GM23338 (cell line): ENCODE measurements at places on chromosomes 1 and 21. TPM values are rescaled to one million over a fixed set of nuclear protein-coding genes. Genes with fewer than 3 reads are reported as not detected.

- no peak for DNase-seq
Measured at GRCh38 chr1:55447488-55447887, 232.3 kb upstream of the USP24 start.

DNA sequence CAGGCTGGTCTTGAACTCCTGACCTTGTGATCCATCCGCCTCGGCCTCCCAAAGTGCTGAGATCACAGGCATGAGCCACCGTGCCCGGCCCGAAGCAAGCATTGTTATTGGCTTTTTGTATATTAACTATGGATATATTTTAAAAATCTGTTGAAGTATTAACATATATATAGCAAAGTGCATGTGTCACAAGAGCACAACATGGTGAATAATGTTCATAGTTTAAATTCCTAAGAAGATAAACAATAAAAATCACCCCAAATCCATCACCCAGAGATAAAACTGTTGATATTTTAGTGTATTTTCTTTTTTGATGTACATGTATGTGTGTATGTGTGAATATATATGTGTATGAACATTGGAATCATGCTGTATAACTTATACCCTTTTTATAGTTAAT lies 9.1 kb upstream of the FOXE3 start:
- DNase-seq: no peak

GRCh38 chr1:167107456-167107855 lies 13.6 kb downstream of the STYXL2 start:
- no peak for DNase-seq

Gene SPRR4
- not detected in 2 replicates for total RNA-seq

- DNase-seq: no peak
Measured at GRCh38 chr1:78561856-78562255, 58.4 kb upstream of the IFI44L start.

Gene FCRL4
- total RNA-seq: not detected in 2 replicates

Gene TNNI3K
- total RNA-seq: not detected in 2 replicates

DNA sequence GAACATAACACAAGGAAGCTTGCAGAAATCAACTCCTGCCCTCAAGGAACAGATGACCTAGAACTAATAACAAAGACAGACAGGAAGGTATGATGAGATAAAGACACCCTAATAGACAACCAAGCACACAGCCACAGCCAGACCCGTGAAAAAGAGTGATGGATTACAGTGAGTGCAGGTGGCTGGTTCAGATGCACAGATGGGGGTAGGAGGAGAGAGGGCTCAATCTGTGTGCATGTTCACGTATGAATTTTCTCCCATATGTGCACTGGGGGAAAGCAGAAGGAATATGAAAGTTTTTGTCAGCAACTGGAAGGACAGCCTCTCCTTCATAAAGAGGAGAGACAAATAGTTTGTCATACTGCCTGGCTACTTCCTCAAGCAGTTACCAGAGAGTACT lies 367.1 kb downstream of the PBX1 start:
- no peak for DNase-seq

- DNase-seq: peak; percentile 90
Measured at GRCh38 chr1:40948741-40949443, 30.6 kb upstream of the CTPS1 start.

DNA sequence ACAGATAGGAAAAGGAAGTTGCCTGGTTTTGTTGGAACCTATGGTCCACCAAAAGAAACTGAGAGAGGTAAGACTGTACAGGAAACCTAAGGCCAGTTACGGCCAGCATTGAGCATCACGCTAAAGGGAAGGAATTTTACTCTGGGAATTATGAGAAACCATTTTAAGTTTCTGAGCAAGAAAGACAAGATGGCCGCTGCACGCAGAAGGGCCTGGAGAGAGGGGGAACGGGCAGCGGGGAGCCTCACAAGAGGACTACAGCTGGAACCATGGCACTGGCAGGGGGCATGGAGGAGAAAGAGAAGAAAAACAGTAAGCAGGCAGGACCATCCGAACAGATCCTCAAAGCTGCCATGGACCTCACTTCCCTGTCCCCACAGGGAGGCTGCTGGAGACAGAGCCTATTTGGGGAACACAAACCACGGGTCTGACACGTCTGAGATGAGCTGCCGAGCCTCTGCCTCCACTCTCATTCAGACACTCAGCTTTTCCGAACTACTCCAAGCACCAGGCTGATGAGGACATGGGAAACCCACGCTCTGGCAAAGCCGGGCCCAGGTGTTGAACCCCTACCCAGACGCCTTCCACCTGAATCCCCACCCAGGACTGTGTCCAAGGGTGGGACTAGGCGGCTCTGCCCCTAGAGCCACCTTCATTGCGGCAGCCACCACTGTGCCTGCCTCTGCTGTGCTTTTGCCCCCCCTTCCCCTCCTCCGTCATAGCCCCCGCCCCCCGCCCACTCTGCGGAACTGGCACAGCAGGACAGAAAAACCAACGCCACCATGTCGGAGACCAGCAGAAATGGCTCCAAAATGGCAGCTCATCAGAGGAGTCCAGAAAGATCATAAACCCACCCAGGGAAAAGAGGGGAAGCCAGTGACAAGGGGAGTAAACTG lies 69.0 kb downstream of the CD46 start:
- DNase-seq: no peak

- DNase-seq: no peak
Measured at GRCh38 chr1:63984257-63984929, 210.6 kb downstream of the ROR1 start.

DNA sequence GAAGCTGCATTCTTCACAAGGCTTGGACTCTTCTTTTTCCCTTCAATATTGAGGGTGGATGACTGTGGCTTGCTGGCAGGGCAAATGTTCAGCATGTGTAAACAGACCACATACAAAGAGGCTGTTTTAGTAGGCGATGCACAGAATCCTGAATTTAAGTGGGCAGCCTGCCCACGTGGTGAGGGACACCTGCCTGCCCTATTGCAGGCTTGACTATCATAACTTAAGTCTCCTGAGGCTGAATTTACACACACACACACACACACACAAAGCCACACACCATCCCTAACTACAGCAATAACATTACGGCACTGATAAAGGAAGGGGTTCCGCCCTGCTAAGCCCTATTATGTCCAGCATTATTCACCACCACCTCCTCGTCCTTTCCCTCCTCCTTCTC lies 15.9 kb downstream of the SYT2 start:
- DNase-seq: no peak

DNA sequence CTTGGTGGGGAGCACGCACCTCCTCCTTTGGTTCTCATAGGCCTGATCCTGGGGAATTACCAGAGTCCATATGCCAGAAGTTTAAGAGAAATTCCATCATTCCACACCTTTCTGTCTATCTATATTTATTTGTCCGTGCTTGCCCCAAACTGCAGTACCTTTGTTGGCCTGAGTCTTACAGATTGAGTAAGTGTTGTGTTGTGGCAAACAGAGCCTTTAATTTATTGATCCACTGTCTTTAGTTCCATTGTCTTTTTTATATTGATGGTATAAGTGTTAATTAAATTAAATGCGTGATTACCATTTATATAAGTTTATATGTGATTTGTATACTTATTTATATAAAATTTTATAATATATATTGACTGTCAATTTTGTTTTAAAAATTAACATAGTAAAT lies 4.9 kb downstream of the SH3BGR start:
- DNase-seq: peak; percentile 50

DNA sequence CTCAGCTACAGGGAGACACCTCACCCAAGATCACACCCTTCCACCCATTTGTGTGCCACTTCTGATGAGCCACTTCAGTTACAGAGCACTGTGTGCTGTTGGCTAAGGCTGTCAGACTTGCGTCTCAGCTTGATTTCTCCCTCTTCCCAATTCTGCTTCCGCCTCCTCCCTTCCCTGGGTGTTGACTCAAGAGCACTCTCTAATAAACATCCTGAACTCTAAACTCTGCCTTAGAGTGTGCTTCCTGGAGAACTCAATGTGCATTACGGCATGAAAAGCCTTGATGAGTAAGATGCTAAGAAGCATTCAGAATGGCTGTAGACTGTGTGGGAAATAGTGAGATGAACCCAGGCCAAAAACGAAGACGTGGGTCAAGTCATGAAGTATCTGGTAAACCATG lies 54.9 kb upstream of the S1PR1 start:
- no peak for DNase-seq

Gene CFHR5
- total RNA-seq: not detected in 2 replicates

DNA sequence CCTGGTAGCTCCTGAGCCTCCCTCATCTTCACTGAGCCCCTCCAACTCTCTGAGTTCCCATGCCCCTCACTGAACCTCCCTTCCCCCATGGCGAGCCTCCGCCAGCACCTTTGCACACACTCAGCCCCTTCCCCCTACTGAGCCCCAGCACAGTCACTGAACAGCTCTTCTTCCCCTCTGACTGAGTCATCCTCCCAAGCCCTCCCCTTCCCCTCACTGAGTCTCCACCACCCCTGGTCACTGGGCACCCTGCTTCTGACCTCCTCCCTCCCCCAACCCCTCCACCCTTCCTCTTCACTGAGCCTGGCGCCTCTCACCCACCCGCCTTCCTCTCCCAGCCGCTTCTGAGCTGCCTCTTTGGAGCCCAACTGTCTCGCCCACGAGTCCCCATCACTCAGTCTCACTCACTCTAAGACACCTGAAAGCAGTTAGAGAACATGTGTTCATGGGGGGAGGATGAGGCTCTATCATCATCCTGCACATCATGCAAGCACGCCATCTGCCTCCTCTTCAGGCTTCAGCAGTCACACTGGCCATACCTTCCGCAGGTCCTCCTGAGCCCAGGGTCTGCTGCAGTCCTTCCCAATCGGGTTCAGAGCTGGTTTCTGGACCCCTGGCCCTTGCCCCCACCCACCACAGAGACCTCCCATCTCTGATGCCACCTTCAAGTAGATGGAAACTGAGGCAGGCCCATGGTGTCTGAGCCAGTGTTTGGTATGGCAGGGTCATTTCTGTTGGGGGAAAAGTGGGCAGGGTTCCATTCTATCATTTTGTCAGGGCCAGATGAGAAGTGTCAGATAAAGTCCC lies 2.0 kb upstream of the TRNP1 start:
- DNase-seq: no peak

DNA sequence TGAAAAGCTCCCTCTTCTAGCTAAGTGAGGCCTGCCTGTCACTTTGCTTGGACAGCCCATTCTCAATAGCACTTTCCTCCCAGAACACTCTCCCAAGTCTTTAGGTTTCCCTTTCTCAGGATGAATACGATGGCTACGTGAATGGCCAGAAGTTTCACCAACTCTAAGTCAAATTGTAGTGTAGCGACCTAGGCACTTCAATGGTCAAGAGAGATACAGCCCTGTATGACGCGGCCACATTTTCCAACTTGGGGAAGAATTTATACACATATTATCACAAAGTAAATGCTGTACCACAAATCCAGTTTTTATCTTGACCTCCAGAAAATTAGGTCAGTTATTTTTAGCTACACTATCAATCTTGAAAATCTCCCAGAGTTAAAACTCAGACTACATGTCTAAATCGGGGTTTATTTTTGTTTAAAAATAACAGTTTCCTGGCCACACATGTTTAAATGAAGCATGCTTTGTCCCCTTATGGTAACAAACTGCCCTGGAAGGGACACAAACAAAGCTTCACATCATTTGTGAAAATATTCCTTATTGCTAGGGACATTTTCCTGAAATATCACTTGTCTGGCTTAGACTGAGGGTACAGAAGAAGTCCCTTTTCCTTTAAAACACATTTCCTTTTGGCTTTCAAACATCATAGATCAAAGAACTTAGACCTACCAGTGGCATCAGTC lies 192.6 kb downstream of the GABPA start:
- DNase-seq: no peak

GRCh38 chr1:222107267-222107666 lies 365.4 kb upstream of the DUSP10 start:
- DNase-seq: no peak

GRCh38 chr1:178051071-178051470 lies 42.8 kb upstream of the RASAL2 start:
- DNase-seq: no peak

DNA sequence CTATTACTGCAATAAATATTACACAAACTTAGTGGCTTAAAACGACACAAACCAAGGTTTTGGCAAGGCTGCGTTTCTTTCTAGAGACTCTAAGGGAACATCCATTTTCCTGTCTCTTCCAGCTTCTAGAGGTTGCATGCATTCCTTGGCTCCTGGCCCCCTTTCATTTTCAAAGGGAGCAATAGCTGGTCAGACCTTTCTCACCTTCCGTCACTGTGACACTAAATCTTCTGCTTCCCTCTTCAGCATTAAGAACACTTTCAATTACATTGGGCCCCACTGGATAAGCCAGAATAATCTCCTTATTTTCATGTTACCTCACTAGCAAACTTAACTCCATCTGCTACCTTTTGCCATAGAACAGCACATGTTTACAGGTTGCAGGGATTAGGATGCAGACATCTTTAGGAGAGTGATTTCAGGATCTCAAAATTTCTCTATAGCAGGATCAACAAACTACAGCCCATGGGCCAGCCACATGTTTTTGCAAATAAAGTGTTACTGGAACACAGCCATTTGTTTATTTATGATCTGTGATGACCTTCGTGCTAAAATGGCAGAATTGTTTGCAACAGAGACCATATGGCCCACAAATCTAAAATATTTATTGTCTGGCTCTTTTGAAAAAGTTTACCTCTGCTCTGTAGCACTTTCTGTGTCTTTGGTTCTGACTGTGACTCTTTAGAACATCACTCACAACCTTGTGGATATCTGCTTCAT lies 221.5 kb upstream of the SGIP1 start:
- DNase-seq: no peak

Gene INSRR
- not detected in 2 replicates for total RNA-seq
